ENCODE measurements at places on chromosomes 2 and 18.

DNA sequence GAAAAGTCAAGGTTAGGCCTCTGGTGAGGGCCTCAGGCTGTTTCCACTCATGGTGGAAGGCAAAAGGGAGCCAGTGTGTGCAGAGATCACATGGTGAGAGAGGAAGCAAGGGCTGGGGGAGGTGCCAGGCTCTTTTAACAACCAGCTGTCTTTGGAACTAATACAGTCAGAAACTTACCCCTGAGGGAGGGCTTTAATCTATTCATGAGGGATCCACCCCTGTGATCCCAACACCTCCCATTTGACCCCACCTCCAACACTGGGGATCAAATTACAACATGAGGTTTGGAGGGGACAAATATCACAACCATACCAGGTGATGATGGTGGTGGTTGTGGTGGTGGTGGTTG, 10.9 kb downstream of the POLI start:
- no peak for DNase-seq

DNA sequence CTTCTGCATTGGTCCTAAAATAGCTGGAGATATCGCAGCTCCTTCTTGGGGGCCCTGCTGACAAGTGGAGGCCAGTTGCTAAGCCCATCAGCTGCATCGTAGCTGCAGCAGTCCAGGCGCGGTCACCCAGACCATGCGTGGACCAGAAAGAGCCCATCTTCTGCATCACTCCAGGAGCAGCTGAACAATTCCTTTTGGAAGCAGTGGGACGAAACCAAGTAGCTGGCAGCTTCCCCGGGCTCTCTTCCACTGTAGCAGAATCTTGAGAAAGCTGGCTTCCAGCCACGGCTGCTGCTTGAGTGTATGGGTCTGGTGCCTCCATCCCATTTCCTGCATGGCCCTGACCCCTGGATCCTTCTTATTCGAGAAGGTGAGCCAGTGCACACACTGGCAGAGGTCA, 22.2 kb upstream of the CAB39 start:
- DNase-seq: no peak

- no peak for DNase-seq
Measured at GRCh38 chr18:9690418-9691188, 17.5 kb upstream of the RAB31 start.

GRCh38 chr2:109213646-109214433, 84.8 kb downstream of the SH3RF3 start:
- DNase-seq: no peak

- no peak for DNase-seq
Measured at GRCh38 chr2:215535741-215536140, 99.9 kb upstream of the FN1 start.

DNA sequence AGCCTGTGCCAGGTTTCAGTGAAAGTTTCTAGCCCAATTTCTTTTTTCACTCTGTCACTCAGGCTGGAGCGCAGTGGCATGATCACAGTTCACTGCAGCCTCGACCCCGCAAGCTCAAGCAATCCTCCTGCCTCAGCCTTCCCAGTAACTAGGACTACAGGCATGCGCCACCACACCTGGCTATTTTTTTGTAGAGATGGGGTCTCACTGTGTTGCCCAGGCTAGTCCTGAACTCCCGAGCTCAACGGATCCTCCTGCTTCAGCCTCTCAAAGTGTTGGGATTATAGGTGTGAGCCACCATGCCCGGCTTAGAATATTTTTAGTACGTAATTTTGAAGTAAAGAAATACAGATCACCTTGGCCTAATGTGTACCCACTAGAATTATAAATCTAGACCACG, 87.1 kb downstream of the GORASP2 start:
- no peak for DNase-seq

DNA sequence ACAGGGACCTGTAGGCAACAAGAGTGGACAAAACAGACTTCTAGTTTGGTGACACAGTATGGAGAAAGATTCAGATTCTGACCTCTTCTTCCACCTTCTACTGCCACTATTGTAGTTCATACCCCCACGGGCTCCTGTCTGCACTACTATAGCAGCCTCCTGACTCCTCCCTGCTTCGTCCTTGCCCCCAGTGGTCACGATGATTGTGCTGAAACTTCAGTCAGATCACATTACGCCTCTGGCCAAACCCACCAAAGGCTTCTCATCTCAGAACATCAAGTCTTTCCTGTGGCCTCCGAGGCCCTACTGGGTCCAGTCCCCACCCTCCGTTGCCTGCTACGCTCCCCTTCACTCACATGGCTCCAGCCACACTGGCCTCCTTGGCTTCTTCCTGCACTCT, 147.6 kb downstream of the CYP26B1 start:
- no peak for DNase-seq

Measured in esophagus squamous epithelium (tissue), 5 donors.